NCI-H1417 treated with DMSO at 0.1 percent for 48 hours (cell line): ENCODE measurements at places on chromosomes 3 and 15.

- DNase-seq = no peak
Measured at GRCh38 chr3:136414476-136414875, 164.3 kb downstream of the PCCB start.

- no peak for DNase-seq
Measured at GRCh38 chr3:11159421-11159904, 5.2 kb downstream of the HRH1 start.

- DNase-seq = no peak
Measured at GRCh38 chr3:74787011-74787410, 172.6 kb upstream of the CNTN3 start.

GRCh38 chr3:159528251-159528895 is 460.3 kb upstream of the IL12A start:
- DNase-seq = no peak

DNA sequence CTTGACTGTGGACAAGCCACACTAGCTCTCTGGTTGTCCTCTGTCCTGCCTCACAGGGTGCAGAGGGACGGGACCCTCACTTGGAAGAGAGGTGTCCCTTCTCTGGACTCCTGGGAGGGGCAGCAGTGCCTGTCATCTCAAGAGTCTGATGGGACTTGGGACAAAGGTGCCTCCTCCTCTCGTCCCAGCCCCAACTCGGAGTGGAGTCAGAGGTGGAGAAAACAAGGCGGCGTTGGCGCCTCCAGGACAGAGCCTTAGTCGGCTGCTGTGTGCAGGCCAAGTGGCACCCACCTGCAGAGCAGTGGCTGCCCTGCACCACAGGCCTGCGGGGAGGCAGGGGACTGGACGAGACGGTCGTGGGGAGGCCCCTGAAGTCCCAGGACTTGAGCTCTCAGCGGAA is 9.4 kb upstream of the SEC13 start:
- no peak for DNase-seq

DNA sequence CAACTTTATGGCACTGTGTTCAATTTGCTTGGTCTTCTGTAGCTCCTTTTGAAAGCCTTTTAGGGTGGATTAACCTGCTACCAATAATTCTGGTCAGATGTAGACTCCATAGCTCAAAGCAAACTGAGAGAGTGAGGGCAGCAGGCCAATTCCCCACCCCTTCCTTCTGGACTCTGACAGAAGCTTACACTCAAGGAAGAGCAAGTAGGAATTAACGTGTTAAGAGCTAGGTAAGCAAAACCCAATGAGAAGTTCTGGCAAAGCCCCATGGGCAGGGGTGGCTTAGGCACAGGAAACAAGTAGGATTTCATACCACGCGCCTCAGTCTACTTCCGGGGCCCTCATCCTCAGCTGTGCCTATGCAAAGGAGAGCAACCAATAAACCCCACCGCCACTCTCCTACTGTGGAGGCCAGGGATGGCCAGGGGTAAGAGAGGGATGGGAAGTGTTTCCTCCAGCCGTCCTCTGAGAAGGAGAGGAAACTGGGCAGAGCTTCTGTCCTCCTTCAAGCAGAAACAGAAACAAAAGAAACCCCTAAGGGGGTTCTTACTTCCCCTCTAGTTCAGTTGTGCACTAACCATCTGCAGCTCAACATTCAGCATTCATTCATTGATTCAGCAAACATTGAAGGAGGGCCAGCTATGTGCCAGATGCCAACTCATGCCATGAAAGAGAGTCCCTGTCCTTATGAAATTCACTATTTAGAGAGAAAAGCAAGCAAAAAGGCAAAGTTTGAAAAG is 12.6 kb downstream of the CCR5 start:
- no peak for DNase-seq

DNA sequence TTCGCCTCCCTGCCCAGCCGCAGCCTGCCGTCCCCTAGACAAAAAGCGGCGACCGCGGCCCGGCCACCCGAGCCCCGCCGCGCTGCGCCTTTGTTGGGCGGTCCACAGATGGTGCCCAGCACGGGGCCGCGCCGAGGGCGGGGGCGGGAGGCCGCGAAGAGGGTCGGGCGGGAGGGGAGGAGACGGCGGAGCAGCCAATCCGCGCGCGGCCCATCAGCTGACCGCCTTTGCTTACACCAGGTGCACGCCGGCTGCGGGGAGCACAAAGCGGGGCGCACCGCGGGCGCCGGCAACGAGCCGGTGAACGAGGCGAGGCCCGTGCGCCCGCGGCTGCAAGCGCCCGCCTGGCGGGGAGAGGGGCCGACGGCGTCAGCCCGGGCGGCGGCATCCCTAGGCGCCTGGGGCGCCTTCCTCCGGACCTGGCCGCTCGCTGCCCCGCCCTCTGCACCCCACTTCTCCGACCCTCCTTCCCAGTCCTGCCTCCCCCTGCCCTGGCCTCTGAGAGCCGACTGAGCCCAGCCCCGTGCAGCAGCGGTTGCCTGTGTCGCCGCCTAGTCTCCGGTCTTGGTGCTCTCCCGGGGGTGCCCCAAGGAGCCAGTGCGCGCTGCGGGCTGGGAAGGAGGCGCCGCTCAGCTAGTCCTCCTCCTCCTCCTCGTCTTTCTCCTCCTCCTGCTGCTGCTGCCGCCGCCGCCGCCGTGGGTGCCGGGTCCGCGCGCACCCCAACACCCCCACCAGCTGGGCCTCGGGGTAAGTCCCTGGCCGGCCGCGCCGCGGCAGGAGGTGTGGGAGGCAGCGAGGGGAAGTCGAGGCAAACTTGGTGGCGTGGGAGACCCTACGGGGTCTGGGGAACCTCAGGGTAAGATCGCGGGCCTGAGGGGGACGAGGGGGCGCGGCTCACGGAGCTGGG is at the start of gene LRRN1:
TSS of gene LRRN1 (plus strand) at position 259 of the 907 bp plus-strand sequence. CDS start 45,211 bp downstream, outside the sequence.
- DNase-seq = no peak

- DNase-seq = no peak
Measured at GRCh38 chr15:44208956-44209355, 13.9 kb upstream of the FRMD5 start.

GRCh38 chr3:149449799-149450198 is 24.7 kb upstream of the TM4SF4 start:
- DNase-seq = no peak

DNA sequence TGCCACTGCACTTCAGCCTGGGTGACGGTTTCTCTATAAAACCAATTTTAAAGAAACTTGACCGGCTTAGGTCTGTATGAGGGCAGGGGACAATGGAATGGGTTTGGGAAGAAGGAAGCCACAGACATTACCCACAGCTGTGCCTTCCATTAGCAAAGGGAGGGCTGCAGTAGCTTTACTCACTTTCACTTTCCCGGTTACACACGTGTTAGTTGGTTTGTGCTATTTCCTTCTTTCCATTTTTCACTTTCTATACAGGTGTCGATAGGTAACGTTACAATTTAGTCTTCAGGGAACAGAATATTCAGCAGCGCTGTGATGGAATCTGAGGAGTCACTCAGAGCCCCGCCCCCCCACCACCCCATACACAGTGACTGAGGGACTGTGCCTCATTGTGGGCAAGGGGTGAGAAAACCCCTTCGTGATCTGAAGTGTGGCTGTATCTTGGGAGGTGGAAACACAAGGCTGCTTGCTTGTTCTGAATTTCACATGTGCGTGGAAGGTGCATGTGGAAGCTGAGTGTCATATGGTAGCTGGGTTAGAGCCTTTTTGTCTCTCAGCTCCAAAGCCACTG is 44.8 kb upstream of the RPL32 start:
- DNase-seq = no peak
